ENCODE measurements at places on chromosomes 13 and 19. TPM values are rescaled to one million over a fixed set of nuclear protein-coding genes. Genes with fewer than 3 reads are reported as not detected.

The PEX11G gene
- 2.5 TPM for polyA plus RNA-seq

- DNase-seq = peak; percentile 89
Observed at GRCh38 chr19:45767410-45767880, 1.6 kb downstream of the SIX5 start.

DNA sequence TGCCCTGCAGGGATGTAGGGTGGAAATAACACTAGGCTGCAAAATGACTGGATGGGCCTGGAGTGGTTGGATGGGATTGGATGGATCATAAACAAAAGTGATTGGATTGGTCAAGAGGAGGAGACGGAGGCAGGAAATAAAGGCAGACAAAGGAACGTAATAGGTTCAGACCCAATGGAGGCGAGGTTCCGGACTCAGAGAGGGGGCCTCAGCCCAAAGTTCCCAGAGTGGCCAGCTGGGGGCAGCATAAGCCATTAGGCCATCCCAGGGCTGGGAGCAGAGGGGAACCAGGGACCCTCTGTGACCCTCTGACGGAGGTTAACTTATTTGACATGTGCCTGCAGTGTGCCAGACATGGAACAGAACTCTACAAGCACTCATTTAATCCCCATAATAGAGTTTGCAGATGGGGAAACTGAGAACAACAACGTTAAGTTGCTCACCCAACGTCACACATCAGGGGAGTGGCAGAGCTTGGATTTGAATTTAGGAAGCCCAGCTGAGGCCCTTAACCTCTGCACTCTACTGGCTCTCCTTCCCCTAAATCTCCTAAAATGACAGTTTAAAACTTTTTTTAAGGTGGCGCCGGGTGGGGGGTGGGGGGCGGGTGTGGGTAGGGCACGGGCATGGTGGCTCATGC is 15.3 kb upstream of the MAP1S start:
- peak; percentile 65 for DNase-seq

DNA sequence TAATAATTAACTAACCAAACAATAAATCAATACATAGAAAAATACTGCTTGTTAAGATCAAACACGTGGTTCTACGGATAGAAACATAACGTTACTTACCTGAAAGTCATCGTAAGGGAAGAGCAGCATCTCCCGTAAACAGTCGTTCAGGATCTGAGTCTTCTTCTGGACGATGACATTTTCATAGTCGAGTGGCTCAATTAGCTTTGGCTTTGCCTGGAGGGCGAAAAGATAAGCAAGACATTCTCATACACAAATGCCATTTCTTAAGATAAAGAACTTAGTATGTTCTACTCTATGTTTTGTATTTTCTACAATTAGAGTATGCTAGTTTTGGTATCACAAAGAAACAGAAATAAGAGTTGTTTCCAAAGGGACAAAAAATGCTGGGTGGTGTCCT is 22.5 kb downstream of the DOCK9 start:
- no peak for DNase-seq

GRCh38 chr13:109344552-109345157 is 441.7 kb downstream of the IRS2 start:
- DNase-seq = no peak

The SPINT2 gene
- polyA plus RNA-seq = 33.4 TPM

GRCh38 chr13:80399340-80400163 is 58.6 kb upstream of the SPRY2 start:
- DNase-seq = no peak

DNA sequence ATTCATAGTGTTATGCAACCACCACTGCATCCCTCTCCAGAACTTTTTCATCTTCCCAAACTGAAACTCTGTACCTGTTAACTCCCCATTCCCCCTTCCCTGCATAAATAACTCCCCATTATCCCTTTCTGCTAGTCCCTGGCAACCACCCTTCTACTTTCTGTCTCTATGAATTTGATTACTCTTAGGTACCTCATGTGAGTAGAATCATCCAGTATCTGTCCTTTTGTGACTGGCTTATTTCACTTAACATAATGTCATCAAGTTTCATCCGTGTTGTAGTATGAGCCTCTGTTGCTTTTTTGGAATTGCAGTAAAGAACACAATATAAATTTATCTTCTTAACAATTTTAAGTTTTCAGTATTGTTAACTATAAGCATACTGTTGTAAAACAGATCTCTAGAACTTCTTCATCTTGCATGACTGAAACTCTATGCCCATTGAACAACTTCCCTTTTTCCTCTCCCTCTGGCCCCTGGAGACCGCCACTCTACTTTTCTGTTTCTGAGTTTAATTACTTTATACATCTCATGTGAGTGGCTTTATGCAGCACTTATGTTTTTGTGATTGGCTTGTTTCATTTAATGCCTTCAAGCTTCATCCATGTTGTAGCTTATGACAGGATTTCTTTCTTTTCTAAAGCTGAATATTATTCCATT is 87.3 kb upstream of the ABCC4 start:
- no peak for DNase-seq

- DNase-seq = no peak
Observed at GRCh38 chr13:51212758-51213157, 9.4 kb upstream of the FAM124A start.

The CXCL17 gene
- 0.27 TPM for polyA plus RNA-seq

DNA sequence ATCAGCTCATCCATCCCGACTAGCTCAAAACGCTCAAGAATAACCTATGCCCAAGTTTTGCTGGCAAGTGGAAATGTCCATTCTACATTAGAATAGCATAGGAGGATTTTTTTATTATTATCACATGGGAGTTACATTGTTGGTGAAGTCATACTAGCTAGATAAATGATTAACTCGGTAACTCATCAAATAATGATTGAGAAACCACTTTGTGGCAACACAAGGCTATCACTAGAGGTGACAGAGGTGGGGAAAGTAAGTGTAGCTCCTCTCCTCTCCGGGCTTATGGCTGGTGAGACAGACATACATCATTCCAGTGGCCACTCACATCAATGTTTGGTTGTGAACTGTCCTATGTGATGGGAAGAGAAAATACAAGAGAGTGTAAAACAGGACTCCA is 161.6 kb downstream of the ZIC5 start:
- DNase-seq = no peak

DNA sequence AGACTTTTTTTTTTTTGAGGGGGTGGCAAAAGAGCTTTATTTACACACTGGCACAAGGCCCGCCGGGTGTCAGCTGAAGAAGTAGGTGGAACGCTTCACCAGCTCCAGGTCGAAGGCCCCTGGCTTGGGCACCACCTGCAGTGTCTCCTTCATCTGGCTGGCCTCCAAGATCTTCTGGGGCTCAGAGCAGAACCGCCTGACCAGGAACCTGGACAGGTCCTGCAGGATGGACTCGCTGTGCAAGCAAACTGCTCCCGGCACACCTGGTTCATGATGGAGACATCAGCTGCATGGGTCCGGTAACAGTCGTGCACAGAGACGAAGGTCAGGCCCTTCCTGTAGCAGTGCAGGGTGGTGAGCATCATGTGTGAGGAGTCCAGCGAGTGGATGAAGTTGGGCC is 4.4 kb upstream of the CYP4F2 start:
- DNase-seq = no peak

GRCh38 chr19:19306191-19306590 is 14.1 kb downstream of the SUGP1 start:
- no peak for DNase-seq

Measured in adrenal gland (tissue), 19 donors.